ENCODE measurements at places on chromosomes 3 and 15.

DNA sequence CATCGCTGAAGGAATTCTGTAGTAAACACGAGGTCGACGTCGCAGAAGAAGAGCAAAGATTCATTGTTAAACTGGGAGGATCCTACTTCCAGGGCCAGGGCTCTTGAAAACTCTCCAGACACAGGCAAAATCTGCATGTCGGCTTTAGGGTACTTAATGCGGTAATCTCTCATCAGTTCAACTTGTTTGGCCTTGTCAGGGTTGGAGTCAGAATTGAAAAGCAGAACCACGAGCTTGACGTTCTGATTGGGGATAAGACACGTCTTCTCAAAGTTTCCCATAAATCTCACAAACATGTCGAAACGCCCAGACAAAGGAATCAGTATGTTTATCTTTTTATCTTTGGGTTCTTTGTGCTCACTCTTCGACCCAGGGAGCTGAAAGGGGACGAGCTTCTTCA, 74.0 kb downstream of the CHSY1 start:
- no peak for DNase-seq

DNA sequence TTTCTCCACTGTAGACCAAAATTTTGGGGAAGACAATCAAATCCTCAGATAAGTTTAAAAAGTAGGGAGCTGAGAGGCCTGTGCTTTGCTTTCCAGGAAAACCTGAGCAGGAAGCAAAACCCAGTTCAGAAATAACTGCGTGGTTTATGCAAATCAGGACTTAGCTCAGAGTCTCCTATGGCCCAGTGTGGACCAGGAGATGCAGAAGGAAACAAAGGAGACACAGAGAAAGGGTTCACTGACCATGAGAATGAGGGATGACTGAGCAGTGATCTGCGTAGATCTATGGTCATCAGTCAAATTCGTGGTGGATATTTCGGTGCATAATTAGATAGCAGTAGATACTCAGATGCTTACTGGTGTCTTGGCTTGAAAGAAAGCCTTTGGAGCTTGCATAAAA, 196.6 kb downstream of the TPRG1 start:
- no peak for DNase-seq

GRCh38 chr3:11085093-11085840, 69.0 kb upstream of the HRH1 start:
- no peak for DNase-seq

DNA sequence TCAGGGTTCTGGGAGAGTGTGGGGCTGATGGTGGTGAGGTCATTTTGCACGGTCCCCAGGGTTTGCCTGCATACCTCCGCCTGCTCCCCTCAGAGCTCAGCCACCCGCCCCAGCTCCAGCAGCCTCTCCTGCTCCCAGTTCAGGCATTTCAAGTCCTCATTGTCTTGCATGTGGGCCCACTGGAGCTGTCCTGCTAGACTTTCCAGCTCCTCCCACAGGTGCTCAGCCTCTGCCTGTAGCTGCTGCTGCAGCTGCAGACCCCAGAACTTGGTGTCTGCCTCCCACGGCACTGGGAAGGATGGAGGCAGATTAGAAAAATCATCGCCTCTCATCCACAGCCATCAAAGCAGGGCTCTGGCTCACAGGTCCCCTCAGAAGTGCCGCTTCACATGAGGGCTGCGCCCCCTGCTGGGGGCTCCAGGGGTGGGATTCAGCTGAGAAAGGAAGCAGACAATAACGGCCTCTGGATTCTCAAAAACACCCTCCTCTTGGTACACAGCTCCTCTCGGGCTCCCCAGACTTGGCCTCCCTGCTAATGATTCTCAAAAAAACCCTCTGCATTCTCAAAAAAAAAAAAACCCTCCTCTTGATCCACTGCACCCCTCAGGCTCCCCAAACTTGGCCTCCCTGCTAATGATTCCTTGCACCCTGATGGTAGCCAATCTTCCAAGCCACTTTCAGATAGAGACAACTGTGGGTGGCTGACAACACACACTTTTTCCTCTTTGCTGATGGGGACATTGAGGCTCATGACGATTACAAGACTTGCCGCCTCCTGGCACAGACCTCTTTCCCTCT, 89.3 kb upstream of the C2CD4B start:
- DNase-seq = peak; percentile 52

GRCh38 chr3:42134867-42135464, 43.8 kb downstream of the TRAK1 start:
- no peak for DNase-seq
